ENCODE measurements at places on chromosomes 6 and 20.

DNA sequence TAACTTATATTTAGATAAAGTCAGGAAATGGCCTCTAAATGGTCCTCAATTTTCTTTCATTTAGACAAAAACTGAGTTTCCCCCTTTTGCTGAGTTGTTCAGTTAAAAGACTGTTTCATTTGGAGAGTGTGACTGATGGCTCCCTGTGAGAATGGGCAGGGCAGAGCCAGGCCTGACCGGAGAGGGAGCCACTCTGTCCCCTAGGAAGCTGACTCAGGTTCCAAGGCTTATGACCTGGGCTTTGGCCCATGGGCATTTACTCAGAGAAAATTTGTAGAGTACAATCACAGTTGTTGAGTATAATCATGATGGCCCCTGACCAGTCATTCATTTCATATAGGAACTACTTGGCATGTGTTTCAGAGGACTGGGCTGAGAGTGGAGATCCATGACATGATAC lies 37.0 kb upstream of the AIG1 start:
- DNase-seq: no peak

DNA sequence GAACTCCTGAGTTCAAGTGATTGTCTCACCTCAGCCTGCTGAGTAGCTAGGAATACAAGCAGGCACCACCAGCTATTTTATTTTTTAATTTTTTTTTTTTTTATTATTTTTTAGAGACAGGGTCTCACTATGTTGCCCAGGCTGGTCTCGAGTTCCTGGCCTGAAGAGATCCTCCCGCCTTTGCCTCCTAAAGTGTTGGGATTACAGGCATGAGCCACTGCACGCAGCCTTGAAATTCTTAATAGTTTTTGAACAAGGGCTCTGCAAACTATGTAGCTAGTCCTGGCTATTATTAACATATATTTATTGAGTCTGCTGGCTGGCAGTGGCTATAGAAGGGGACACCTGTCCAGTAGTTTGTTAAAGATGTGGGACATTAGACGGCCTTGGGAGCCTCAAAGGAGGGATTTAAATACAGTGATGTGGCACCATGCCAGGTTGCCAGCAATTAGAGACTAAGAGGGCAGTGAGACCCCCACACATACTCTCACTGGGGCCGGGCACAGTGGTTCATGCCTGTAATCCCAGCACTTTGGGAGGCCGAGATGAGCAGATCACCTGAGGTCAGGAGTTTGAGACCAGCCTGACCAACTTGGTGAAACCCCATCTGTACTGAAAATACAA lies 21.1 kb upstream of the TAF8 start:
- DNase-seq: no peak

DNA sequence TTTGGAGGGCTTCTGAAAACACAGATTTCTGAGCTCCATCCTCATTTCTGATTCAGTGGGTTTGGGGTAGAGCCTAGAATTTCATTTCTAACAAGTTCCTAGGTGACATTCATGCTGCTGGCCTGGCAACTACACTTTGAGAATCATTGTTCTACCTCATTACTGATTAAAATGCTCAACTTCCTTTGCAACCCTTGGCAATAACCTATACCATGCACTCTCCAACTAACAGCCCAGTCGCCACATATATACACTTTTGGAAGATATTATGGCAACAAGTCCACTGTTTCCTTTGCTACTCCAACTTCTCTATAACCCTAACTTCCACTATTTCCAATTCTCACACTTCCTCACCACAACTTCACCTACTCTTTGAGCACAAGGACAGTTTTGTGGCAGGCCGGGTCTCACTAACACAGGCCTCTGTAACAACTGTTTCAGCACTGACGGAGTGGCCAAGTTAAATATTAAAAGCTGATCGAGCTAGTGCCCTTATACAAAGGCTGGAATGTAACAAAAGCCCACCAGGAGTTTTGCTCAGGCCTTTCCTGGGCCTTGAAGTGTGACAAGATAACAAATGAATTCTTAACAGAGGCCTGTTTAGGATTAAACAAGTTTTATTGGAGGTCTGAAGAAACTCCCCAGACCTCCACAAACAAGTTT lies 32.1 kb upstream of the RAB23 start:
- no peak for DNase-seq

DNA sequence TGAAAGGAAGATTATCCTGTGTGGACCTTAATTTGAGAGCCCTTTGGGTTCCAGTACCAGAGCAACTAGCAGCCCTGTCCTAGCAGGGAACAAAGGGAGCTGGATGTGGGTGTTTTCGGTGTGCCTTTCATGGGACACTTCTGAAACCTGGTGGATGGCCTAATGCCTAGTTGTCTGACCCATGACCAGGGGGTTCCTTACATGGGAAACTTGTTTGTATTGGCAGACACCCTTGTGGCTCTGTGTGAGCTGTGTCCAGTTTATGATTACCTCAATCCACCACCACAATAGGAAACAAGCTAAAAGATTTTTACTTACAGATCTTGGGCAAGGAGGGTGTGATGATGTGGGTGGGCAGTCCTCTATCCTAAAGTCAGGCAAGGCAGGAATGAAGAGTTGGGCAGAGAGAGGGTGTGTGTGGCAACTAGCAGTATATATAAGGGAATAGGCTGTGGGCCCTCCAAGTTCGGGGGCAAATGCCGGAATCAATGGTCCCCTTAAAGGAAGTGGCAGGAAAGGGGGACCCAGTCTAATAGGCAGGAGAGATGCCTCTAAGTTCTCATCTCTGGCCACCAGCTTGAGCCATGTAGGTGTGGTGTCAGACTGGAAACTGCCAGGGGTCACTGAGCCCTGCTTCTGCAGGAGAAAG lies 264.6 kb downstream of the QKI start:
- DNase-seq: no peak

GRCh38 chr20:50484271-50484976 lies 25.8 kb upstream of the PTPN1 start:
- no peak for DNase-seq

DNA sequence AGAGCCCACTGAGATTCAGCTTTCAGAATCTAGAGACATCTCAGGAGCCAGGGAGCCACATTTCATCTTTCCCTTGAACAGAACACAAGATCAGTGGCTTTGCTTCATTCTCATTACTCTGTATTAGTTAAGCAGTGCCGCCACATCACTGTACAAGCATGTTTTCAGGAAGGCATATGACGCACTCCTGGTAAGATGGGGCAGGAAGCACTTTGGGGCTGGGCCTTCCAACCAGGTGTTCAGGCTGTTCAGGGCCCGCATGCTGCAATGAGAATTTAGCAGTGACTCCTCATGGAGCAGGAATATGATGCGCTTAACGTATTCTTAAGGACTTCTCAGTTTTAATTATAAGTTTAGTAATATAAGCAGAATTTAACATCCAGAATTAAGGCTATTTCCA lies 29.7 kb upstream of the GNRH2 start:
- DNase-seq: no peak

DNA sequence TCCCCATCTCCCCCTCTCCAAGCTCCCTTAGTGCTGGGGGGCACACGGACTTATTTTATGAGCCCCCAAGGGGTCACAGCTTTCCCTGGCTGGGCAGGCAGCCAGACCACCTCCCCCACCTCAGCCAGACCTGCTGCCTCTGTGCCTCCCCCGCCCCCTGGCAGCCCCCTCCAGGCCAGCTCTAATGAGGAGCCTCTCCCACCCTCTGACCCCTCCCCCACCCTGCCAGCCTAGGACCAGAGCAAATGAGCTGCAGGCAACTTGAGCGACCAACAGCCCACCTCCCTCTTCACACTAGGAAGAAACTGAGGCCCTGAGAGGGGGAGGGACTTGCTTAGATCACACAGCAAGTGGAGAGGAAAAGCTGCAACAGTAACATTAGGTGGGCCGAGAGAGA lies 1.9 kb downstream of the GDF5 start:
- DNase-seq: no peak

DNA sequence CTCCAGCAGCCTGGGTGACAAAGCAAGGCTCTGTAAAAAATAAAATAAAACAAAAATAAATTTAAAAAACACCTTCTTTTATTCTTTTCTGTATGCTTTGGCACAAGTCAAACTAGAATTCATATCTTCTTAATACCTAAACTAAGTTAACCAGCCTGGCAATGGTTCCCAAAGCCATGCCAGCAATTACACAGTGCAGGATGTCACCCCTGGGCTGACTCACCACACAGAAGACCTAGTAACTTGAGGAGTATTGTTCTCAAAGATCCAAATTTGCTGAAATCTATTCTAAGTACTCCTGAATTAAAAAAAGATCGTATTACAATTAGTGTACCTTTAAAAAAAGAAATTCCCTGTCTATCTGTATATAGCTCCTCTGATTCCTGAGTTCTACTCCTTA lies 162.7 kb upstream of the SGK1 start:
- no peak for DNase-seq

GRCh38 chr20:36273414-36274180 lies 32.5 kb upstream of the DLGAP4 start:
- no peak for DNase-seq

DNA sequence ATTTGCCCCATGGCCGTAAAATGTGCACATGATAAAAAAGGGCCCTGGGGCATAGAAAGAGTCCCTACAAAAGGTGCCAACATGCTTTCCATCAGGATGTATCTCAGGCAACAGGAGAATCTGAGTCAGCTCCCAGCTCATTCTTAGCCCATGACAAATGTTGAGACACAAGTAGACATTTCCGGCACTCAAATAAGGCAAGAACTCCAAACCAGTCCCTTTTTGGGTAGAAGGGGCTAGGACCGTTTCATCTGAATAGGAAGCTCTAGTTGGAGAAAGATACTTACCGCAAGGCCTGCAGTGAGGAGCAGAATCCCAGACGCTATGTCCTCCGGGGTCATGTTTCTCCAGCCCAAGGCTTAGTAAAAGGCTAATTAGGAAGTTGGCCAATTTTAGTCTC lies 261.0 kb upstream of the RIN2 start:
- DNase-seq: no peak

DNA sequence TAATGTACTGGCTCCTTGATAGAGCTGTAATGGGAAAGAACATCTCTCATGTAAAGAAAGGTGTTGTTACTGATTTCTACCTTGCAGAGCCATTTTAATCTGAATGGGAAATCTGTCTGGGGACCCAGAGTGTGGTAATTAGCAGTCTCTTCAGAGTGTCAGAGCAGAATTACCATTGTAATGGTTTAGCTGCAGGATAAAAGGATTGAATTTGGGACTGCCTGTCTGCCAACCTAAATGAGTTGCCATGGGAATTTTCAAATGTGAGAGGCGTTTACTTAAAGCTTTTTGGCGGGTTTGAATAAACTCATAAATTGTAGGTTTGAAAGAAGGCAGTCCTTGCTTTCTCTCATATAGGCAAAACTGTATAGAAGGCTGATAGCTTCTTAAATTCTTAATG lies 128.8 kb downstream of the QKI start:
- DNase-seq: no peak

DNA sequence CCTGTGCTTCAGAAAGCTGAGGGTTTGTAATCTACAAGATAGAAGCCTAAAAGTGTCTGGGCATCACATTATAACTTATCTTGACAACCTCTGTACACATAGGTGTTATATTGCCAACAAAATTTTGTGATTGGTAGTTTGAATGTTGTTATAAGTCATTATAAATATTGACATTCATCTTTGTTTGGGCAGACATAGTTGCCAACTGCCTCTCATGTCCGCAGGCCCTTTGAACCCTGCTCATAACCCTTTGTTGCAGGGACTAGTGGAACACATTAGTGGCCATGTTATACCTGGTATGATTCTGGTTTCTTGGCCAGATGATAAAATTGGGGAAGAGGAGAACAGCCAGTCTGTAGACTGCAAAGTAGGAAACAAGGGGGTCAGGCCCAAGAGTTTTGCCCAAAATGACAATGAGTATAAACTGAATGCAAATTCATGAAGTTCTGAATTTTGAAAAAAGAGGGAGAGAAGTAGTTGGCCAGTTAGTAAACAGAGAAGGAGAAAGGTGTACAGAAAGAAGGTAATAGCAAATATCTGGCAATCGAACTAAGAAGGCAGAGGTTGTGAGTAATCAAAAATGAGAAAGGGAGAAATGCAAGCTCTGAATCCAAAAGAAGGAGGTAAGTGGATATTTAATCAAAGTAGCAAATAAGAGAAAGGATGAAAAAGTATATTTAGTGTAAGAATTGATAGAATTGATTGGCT lies 21.6 kb upstream of the LMBRD1 start:
- no peak for DNase-seq

DNA sequence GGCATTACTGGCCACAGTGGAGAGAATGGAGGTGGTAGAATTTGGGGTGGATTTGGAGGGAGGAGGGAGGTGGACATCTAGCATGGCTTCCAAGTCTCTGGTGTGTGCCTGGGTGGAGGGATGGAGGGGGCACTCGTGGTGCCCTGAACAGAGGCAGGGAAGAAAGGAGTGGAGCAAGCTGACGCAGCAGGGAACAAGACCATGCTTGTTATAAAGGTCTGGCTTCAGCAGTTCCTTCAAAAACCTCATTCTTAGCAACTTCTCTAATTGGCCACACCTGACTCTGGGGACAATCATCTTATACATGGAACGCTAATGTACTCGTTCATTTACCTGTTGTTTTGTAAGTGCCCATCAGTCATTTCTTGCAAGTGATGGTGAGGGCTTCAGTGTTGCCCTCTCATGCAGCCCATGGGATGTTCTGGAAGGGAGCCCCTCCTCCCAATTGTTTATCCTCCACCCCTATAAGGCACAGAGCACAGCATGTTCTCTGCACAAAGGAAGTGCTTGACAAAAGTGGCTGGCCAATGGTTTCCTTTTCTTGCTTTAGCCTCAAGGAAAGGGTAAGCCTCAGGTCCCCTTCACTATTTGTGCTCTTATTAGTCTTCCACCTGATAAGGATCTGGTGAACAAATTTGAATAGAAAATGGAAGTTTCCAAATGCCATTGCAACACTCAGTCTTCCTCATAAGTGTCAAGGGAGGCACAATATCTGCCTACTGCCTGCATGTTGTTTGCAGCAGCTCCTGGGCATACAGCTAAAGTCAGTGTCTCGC lies 39.3 kb downstream of the GFOD1 start:
- DNase-seq: no peak

GRCh38 chr6:20712011-20712410 lies 177.8 kb downstream of the CDKAL1 start:
- no peak for DNase-seq

GRCh38 chr6:152566103-152566875 lies 70.9 kb downstream of the SYNE1 start:
- no peak for DNase-seq

DNA sequence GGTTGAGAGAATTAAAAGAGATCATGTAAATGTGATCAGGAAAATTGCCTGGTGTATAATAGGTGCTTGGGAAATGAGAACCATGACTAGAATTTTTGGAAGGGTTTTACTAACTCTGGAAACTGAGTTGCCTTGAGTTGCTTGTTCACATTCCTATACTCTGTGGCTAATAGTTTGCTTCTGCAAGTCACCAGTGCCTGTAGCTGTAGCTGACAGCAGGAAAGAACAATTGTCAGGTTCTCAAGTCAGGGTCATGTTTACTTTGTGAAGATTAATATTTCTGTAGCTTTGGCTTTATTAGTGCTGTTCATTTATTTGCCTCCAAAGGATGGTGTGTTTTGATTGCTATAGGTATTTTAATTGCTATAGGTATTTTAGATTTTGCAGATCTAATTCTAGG lies 86.5 kb downstream of the EYA2 start:
- no peak for DNase-seq

Measured in T-helper 17 cell (primary cell).